Activated CD4-positive, alpha-beta T cell treated with anti-CD3 and anti-CD28 coated beads, Interleukin-2, amount 50 U/mL, for 1 hour (primary cell): ENCODE measurements at places on chromosomes 1 and 21.

- peak; percentile 20 for DNase-seq
Measured at GRCh38 chr1:153679337-153680119, 1.0 kb downstream of the NPR1 start.

GRCh38 chr1:95562230-95562629 lies 328.2 kb downstream of the RWDD3 start:
- DNase-seq: no peak

- peak; percentile 18 for DNase-seq
Measured at GRCh38 chr1:44031252-44032169, at the start of gene SLC6A9. Gene SLC6A9 (minus strand): TSS chr1:44031462. CDS start chr1:44024277, 7,185 bp downstream.

GRCh38 chr1:75677443-75677842 lies 47.1 kb upstream of the ACADM start:
- no peak for DNase-seq

GRCh38 chr1:201772178-201772577 lies 56.8 kb upstream of the IPO9 start:
- DNase-seq: no peak

- no peak for DNase-seq
Measured at GRCh38 chr1:98920441-98921110, 84.1 kb downstream of the PLPPR5 start.

GRCh38 chr1:204356997-204357396 lies 2.7 kb downstream of the PLEKHA6 start:
- no peak for DNase-seq

DNA sequence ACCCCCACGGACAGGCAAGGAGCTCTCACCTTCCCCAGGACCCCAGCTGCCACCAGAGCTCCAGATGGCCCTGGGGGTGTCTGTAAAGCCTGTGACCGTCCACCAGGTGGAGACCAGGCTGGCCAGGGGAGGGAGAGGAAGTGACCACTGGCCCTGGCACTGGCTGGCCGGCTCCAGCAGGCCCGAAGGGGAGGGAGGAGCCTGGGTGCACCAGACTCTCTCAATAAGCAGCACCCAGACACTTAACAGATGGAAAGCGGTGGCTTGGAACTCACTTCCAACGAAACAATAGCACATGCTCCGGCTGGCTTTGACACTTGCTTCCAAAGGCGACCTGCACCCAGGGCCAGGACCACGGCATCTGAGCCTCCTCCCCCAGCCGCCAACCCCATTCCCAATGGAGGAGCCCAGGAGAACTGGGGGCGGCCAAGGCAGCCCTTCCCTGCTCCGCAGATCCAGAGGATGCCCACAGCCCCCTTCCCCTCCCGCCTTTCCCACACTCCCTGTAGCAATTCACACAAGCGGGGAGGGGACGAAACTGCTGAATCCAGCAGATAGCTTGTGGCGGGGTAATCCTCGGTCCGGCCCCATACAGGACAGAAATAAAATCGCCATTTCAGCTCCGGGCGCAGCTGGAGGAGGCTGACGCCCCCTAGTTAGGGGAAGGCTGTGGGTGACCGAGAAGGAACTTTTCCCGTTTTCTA lies 742 bp upstream of the PDE9A start:
- DNase-seq: no peak

- peak; percentile 69 for DNase-seq
Measured at GRCh38 chr1:108692724-108693655, 880 bp downstream of the PRPF38B start.

DNA sequence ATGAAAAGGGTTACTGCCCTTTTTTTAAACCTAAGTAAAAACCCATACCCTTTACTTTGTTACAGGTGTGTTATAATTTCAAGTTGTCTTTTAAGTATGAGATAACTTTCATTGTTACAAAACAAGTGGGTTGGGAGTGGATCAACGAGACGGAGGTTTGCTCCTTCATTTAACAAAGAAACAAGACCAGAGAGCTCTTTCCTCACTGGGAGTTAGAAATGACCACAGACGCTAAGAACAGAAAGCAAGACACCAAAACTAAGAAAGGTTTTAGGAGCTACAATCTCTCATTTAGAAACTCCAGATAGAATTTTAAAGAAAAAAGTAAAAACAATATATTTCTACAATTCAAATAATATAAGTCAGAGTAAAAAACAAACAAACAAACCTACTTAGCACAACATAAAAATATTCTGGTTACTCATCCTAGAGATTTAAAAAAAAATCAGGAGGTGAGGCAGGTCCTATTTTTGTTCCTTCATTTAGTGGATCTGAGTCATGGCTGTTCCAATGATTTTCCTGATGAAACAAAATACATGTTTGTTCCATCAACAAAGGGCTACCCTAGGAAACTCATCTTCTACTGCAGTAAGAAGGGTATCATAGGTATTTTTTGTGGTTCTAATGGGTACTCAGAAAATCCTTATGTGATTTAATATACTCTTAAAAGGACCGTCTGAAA lies 33.0 kb downstream of the APP start:
- no peak for DNase-seq

- DNase-seq: no peak
Measured at GRCh38 chr1:67393240-67393639, 37.0 kb downstream of the SERBP1 start.

DNA sequence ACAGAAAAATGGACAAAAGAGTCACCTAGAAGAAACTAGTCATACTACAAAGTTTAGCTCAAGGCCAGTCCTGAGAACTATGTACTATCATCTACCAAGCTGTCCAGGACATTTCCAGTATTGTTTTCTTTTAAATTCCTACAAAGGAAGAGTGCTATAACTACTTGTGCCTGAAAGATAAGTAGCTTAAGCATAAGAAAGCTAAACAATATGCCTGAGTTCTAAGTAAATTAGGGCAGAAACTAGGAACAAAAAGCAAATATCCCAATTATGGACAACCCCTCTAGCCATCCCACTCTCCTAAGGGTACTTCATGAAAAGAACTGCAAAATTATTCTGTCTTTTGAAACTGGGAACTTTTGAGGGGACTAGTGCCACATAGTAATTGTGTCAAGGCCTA lies 5.3 kb upstream of the RGS2 start:
- no peak for DNase-seq

DNA sequence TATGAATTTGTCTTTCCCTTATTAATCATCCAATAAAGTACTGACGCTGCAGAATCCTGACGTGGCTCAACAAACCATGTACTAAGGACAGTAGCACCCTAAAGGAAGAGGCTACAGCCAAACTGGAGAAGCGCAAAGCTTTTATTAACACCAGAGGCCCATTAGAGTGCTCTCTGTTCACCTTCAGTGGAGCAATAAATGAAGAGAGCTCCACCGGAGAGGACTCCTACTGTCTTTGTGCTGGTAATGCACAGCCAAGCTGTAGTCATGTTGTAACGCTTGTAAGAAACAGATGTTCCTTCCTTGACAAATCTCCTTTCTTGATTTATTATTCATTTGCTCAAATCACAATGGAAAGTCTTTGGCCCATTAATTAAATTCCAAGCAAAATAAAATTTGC lies 220.7 kb upstream of the RRP15 start:
- DNase-seq: no peak

- DNase-seq: no peak
Measured at GRCh38 chr1:25993197-25993951, 4.5 kb downstream of the PAFAH2 start.

GRCh38 chr1:107524301-107524700 lies 383.5 kb downstream of the NTNG1 start:
- no peak for DNase-seq

- DNase-seq: no peak
Measured at GRCh38 chr1:214306269-214306668, 25.3 kb downstream of the SMYD2 start.

DNA sequence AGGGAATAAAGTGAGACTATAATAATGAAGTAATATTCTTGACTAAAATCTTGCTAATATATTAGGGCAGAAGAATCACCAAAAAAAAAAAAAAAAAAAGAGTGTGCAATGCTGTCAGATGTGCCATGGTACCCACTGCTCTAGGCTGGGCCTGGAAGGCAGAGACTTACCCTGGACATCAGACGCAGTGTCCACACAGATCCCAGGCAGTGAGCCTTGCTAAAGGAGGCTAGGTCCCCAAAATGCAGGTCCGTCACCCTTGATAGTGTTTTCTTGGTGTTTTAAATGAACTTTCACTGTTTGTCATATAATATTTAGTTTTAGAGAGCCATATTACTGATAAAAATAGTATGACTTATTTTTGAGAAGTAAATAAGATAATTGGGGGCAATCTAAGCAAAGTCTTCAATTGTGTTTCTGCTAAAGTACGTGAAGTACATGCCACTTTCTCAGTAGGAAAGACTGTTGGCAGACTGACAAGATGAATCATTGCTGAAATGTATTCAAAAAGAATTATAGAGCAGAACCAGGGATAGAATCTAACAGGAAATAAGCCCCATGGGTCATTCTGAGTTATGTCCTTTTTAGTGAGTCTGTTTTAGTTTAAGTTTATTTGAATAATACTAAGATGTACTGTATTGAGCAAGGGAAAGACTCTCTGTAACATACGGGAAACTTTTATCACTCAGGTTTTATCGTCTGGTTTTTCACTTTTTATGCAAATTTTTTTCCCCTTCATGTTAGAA lies 74.6 kb upstream of the PDC start:
- DNase-seq: no peak

- no peak for DNase-seq
Measured at GRCh38 chr1:48725341-48726046, 51.2 kb downstream of the BEND5 start.

GRCh38 chr1:43614211-43614610 lies 35.7 kb upstream of the KDM4A start:
- DNase-seq: no peak

DNA sequence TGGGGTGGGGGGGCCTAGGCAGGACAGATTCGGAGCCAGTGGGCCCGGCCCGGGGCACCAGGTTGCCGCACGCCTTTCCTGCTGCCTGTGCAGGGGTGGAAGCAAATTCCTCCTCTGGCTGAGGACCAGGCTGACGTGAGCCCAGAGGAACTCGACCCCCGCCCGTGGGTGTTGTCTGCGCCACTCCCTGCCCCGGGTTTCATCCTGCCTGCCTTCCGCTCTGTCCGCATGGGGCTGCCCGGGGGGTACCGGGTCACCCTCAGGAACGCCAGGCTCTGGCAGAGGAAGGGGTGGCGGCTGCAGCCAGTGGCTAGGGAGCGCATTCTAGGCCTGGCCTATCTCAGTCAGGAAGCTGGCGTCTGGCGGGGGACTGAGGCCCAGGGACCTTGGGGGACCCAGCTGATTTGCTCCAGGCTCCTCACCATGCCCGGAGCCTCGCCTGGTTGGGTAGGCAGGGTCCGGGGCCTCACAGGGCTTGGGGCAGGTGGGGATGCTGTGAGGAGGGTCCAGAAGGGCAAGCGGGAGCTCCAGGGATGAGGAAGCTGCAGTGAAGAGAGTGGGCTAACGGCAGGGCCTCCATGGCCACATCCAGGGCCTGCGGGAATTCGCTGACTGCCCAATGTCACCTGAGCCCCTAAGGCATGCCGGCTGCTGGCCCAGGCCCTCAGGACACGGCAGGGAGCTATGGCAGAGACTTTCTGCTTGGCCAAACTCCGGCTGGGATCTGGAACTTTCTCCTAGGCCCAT lies 2.4 kb upstream of the IBA57 start:
- DNase-seq: no peak

GRCh38 chr1:4633346-4633745 lies 21.1 kb upstream of the AJAP1 start:
- DNase-seq: no peak

DNA sequence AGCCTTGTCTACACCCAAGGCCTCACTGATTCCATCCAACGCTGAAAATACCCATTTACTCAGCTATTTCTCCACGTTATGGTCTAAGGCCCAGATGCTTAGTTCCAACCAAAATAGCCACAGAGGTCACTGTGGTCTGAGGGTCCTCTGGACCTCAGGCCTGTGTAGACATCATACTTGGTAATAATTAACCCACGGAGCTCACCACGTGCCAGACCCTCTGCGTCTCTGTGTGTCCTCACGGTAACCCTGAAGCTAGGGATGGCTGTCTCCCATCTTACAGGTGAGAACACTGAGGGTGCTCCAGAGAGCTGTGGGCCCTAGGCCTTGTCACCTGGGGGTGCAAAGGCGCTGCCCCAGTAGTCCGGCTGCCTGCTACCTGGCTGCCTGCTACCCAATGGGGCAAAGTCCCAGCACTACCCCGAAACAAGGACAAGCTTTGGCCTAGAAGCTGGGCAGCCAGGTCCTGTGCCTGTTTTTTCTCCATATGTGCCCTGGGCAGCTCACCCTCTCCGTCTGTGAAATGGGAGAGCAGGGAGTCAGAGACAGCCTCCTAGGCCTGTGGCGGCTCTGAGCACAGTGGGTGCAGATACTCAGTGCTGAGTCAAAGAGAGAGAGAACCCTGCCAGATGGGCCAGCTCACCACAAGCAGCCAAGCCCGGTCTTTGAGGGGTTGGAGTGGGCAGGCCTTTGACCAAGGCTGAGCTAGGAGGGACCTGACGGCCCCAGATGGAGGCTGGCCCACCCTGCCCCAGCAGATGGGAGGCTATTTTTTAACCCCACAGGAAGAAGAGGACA lies 17.0 kb upstream of the RUNX3 start:
- DNase-seq: no peak

DNA sequence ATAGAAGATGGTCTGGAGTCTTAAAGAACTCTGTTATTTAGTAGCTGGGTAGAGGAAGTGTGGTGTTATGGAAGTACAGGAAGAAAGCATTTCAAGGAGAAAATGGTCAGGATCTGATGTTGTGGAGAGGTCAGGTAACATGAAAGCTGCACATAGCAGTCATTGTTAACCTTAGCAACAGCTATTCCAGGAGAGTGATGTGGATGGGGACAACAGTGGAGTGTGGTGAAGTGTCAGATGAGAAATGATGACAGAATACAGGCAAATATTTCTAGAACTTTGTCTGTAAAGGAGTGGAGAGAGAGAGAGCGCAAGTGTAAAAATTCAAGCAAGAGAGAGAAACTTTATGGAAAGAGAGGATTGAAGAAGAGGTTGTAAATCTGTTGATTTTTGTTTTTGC lies 15.6 kb downstream of the TLCD4 start:
- DNase-seq: no peak

GRCh38 chr1:237112663-237113062 lies 70.7 kb downstream of the RYR2 start:
- no peak for DNase-seq

- DNase-seq: no peak
Measured at GRCh38 chr1:177135250-177135649, 29.3 kb downstream of the ASTN1 start.

DNA sequence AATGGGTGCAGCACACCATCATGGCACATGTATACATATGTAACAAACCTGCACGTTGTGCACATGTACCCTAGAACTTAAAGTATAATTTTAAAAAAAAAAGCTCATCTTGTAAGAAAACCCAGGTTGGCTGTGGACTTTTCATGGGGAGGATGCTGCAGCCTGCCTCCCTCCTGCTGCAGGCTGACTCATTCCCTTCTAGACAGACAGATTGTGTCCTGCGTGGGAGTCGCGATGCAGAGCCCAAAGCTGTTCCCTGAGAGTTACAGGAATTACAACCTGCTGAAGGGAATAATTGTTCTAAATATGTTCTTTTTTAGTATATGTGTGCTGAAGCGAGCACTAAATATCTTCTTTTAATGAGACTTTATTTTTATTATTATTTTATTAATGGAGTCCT lies 93.2 kb downstream of the TBX19 start:
- DNase-seq: no peak

DNA sequence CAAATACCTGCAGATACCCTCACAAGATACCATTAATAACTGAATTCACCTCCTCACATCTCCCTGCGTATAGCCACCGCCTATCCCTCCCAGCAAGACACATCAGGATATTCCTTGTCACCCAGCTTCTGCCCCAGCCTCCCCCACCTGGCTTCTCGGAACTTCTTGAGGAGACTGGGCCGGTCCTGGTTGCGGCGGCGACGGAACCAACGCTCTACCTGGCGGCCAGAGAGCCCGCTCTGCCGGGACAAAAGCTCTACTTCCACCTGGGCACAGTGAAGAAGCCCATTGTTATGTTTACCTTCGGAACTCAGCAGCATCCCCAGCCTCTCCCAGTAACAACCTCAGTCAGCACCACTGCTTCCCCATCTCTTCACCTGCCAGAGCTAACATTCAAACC lies 6.7 kb downstream of the CERS2 start:
- DNase-seq: no peak
